Activated CD4-positive, alpha-beta T cell treated with anti-CD3 and anti-CD28 coated beads for 24 hours (primary cell): ENCODE measurements at places on chromosomes 2 and 18.

DNA sequence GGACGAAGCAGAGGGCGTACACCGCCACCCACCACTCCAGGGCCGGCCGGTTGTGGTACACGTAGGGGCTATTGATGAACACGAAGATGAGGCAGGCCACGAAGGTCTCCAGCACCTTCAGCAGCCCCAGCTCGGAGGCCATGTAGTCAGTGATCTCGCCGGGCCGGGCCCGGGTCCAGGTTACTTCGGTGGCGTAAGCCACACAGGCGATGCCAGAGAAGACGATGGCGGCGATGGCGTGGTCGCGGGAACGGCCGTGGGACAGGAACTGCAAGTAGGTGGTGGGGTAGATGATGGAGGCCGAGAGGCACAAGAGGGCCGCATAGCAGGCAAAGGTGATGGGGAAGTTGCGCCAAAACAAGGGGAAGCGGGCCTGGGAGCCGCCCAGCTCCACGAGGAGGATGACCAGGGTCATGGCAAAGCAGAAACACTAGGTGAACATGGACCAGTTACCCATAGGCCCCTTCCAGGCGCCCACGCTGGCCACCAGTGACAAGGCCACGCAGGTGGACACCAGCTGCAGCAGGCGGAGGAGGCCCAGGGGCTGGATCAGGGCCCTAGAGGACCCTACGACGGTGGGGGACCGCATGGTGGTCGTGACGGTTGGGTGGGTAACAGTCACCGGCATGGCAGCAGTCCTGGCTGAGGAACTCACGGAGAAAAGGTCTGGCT, 128.4 kb upstream of the FAM98A start:
- DNase-seq = no peak

DNA sequence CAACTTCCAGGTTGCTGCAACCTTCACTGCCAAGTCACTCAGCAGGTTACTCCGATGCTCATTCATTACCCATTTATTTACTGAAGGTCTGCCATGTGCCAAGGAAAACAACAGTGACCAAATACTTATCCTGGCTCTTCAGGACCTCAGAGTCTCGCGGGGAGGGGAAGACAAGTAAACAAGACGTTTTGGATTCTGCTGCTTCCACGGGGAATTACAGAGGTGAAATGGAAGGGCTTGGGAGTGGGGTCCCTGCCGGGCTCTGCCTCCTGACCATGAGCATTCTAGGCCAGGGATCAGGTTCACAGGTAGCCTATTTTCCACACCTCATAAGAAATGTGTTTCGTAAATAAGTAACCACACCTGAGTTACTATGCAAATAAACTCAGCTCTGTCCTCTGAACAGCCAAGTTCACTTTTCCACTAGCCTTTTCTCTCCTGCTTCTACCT, 68.1 kb downstream of the CLHC1 start:
- no peak for DNase-seq

GRCh38 chr18:3466872-3467271, 16.9 kb downstream of the TGIF1 start:
- DNase-seq = no peak

DNA sequence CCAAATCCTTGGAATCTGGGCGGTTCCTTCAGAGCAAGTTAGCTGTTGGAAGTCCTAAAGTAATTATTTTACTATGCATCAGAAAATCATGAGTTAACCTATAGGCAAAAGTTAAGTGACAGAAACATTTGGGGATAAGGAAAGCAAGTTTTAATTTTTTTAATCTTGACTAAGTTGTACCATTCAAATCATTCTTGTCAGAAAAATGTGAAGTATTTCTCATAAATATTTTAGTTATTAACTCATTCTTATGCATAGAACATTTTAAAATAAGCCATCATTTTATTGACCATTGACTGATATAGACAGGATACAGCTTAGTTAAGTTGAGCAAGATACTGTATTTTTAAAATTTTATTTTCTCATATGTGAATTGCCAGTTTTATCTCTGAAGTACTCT, 98.2 kb upstream of the FOSL2 start:
- DNase-seq = no peak

DNA sequence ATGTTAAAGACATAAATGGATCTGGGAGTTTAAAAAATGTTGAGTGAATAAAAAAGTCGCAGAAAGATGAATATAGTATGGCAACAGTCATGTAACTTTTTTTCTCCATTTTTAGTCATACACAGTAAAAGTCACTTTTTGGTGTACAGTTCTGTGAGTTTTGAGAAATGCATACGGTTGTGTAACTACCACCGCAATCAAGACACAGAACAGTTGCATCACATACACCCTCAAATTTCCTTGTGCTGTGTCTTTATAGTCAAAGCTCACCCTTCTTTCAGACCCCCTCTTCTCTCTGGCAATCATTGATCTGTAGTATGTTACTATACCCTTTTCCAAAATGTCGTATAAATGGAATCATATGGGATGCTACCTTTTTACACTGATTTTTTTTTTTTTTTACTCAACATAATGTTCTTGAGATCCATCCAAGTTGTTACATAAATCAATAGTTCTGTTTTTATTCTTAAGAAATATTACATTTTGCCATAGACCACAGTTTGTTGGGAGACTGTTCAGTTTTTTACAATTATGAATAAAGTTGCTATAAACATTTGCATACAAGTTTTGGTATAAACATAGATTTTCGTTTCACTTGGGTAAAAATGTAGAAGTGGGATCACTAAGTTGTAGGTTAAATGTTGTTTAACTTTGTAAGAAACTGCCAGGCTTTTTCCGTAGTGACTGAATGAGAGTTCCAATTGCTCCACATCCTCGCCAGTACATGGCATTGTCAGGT, 35.4 kb upstream of the AGFG1 start:
- no peak for DNase-seq

DNA sequence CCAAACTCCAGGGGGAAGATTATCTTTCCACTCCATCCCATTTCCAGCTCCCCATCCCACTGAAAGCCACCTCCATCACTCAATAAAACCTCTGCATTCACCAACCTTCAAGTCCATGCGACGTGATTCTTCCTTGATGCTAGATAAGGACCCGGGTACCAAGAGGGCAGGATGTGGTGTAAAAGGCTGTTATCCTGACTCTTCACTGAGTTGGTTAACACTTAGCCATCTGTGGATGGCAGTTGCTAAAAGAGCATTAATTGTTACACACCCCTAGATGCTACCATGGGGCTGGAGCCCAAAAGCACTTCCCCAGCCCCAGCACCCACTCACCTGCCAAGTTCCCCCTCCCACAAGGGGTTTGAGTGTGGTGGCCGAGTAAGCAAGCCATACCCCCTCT, 53.4 kb upstream of the DPP10 start:
- no peak for DNase-seq

- DNase-seq = no peak
Observed at GRCh38 chr2:237315829-237316225, 98.1 kb downstream of the COL6A3 start.

DNA sequence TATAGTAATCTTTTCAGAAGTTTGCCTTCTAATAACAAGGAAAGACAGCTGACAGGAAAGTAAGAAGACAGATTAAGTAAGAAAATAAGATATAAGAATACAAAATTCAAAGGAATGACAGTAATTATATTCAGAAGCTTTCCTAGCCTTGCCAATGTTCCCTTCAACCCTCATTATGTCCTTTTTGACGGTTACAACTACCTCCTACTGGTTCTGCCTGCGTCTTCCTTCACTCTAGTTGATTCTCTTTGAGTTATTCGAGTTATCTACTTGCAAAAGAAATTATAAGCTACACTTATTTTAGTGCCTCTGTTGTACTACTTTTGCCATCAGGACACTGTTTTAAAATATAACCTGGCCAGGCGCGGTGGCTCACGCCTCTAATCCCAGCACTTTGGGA, 218.9 kb upstream of the GYPC start:
- no peak for DNase-seq

DNA sequence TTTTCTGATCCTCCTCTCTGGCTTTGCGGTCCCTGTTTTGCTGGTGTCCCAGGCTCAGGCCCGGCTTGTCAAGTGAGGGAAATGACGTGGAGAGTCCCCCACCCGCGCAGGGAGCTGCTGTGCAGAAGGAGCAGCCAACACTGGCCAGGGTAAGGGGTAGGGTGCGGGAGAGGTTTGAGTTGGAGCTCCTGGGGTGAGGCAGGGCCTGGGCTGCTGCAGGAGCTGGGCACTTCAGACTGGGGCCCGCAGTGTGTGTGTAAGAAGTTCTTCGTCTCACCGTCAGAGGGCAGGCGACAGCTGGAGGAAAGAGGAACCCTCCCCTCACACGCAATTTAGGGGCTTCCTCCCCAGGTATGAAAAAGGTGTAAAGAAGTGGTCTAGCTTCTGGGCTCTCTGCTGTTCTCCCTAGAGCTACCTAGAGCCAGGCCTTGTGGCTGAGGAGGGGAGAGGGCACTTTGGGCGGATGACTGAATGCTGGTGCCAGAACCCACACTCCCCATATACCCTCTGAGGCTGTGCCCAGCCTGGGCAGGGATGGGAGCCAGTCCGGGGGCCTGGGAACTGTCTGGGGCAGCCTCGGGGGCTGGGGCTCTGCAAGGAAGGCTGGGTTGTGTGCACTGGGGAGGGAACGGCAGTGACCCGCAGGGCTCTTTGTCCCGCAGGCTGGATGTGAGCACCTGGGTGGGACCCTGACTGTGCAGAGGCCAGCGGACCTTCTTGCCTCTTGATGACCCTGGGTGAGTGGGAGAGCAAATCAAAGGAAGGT, 11.8 kb downstream of the CELF4 start:
- no peak for DNase-seq

- no peak for DNase-seq
Observed at GRCh38 chr2:207632575-207633493, 7.6 kb upstream of the METTL21A start.

DNA sequence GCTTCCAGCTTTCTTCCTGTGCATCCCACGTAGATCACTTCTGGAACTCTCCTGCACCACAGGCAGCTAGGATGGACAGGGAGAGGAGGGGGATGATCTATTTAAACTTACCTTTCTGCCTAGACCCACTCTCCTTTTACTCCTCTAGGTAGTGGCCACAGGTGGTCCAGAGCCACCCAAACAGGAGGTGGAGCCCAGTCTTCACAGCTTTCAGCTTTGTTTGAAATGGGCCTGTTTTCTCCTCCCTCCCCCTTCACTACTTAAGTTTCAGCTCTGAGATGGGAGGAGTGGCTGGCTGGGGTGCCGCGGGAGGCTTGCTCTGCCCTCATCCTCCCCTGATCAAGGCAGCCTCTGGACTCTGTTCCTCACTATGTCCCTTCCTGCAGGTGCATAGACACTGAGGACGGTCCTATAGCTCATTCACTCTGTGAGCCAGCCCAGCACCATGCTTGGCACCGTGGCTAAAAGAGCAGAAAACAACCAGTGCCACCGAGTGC, 12.6 kb upstream of the CELF4 start:
- DNase-seq = no peak

DNA sequence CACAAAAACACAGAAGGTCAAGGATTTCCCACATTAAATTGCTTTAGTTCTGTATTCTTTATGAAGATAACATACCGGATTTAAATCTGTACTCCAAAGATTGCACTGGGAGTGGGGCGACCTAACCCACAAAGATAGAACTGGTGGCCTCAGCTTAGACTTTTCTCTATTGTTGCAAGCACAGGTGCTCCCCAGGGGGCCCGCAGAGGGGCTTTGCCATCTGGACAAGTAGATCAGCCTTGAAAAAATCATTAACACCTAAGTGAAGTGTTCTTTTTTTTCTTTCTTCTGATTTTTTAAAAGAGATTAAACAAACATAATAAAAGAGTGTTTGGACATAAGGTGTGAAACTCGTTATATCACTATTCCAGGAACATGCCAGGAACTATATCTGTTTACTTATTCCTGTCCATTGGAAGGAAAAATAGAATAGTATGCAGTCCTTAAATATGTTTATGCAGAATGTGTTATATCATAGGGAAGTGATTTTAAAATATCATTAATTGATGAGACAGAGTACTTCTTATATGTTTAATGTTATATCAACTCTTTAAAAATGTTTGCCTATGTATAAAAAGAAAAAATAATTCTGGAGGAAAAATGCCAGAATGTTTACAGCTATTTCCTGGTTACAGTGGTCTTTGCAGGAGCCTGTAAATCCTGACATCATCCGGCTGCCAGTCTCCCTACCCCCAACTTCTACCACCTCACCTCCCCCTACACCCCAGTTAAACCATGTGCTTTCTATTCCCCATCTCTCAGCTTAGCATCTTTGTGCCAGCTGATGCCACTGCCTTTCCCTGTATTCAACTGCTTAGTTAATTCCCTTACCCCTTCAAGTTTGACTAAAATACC, 679.2 kb downstream of the CNTNAP5 start:
- DNase-seq = no peak

GRCh38 chr18:49638891-49639557, 77.2 kb downstream of the LIPG start:
- DNase-seq = no peak

- DNase-seq = no peak
Observed at GRCh38 chr18:56433919-56434318, 204.5 kb downstream of the TXNL1 start.

DNA sequence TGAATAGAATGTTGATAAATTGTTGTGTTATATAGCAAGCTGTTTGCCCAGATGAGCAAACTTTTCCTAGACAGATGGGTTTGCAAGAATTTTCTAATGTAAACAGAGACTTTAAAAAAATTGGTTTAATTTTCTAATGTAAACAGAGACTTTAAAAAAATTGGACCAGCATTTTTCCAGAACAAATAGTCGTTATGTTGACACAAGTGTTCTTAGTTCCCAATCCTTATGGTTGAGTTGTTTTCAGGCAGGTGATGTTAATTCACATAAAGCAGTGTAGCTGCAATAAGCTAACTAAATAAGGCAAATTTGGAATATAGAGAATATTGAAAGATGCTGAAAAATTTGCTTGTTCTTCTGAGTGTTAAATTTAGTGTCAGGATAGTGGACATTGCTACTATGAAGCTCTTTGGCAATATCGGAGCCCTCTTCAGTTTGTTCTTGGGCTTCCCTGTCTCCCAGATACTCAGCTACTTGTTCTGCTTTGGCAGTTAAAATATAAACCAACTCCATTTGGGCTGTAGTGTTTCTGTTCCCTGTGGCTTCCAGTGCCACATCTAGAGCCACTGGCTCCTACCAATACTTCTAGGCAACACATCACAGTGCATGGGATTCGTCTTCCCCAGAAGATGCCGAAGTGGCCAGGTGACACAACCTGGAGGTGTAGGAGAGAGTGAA, 105.7 kb downstream of the DYNAP start:
- DNase-seq = no peak

- no peak for DNase-seq
Observed at GRCh38 chr2:38315707-38316333, 61.3 kb downstream of the ATL2 start.

DNA sequence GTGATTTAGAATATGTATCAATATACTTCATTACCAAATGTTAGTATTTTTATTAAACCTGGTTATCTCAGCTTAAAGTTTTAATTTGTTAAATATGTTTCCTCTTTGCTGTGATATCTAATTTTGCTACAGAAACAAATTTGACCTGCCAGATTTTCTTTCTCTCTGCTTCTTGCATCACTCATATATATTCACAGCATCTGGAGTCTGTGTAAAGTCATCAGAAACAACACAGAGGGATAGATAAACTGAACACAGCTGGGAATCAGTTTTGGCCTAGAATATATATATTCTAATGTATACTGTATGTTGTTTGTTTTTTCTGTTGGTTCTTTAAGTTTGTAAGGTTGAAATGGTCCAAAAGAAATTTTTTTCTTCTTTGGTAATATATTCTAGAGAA, 8.5 kb downstream of the PSMD14 start:
- DNase-seq = no peak

GRCh38 chr2:44542520-44542919, 180.8 kb downstream of the CAMKMT start:
- DNase-seq = no peak

- no peak for DNase-seq
Observed at GRCh38 chr18:32332708-32333107, 138.0 kb downstream of the GAREM1 start.
